K562 (cell line): ENCODE measurements at places on chromosomes 12 and 14. TPM values are rescaled to one million over a fixed set of nuclear protein-coding genes. Genes with fewer than 3 reads are reported as not detected.

DNA sequence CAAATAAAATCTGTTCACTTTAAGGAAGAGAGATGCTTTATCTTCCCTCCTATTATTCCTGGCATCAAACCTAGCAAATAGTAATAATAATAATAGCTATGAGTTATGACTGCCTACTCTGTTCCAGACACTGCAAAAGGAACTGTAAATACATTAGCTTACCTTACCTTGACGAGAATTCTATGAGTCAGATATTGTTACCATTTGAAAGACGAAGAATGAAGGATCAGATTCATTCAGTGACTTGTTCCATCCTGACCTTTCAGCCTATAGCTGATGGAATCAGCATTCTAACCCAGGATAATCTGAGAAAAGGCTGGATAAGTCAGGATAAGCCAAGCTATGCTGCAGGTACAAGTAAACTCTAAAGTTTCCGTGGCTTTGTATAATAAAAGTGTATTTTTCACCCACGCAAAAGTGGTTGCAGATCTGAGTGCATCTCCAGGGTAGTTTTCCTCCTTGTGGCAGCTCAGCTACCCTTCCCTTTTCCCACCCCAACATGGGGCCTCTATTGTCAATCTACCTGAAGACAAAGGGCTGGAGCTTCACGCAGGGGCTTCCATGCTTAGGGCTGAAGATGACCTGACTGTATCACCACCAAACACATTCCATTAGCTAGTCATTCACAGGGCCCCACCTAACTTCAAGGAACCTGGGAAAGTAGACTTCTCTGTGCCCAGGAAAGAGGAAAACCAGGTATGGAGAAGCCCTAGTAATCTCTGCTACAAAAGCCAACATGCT, 57.2 kb upstream of the CCND2 start:
- no peak for DNase-seq

DNA sequence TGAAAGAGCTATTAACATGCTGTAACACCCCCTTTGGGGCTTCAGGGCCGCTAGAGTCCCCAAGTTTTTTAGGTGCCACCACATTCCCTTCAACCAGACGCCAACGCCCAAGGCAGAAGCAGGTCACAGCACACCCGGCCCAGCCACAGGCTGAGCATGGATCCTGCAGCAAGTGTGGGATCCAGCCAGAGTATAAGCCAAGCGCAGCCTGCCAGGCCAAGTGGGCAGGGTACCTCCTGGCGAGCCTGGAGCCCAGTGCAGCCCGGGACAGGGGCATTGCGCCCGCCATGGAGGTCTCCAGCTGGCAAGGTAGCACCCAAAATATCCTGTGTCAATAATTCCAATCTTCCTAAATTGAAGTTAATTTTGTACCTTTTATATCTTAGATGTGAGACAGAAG, 55.5 kb downstream of the EML5 start:
- no peak for DNase-seq

Gene ASCL1
- not detected in 2 replicates for total RNA-seq

DNA sequence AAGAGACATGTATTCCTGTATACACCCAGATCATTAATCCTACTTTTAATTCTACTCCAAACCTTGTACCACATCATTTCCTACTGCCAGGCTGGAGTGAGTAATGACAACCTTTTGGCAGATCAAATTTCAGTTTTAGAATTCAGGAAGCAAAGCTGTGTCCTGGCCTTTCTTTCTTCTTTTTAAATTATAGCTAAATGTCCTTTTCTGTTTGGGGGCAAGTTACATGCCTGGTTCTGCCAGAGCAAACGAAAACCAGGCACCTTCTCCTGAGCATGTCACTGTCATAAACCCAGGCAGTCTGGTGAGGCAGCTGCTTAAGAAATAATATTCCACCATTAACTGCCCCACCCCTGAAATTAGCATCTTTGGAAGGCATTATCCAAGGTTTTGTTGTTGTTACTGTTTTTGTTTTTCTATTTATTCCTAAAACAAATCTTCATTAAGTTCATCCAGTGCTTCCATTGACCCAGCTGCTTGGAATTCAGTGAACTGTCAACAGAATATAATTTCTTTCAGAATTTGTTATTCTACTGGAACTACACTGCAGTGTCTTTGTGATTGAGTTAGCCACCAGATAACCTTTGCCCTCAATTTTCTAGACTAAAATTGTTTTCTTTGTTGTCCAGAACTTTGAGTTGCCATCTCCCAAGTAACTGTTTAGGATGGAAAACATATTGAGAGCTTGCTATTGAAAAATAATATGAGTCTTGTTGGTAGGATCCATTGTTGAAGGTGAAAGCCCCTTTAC, 33.2 kb downstream of the SAMD4A start:
- no peak for DNase-seq

Gene TMEM63C
- total RNA-seq: not detected in 2 replicates

GRCh38 chr12:96015672-96016071, 19.5 kb upstream of the HAL start:
- DNase-seq: no peak

DNA sequence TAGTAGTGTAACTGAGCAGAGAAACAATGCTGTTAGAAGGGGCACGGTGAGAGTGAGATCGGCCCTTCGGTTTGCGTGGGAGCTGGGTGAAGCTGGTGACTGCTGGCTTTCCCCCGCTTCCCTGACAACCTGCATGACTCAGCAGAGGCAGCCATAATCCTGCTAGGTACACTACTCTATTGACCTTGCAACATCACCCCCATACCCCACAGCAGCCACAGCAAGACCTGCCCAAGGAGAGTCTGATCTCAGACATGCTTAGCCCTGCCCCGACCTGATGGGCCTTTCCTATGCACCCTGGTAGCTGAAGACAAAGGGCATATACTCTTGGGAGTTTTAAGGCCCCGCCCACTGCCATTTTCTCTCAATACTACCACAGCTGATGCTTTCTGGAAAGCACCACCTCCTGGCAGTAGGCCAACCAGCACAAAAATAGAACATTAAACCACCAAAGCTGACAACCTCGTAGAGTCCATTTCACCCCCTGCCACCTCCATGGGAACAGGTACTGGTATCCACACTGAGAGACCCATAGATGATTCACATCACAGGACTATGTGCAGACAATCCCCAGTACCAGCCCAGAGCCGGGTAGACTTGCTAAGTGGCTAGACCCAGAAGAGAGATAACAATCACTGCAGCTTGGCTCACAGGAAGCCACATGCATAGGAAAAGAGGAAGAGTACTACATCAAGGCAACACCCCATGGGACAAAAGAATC, 75.9 kb upstream of the RGS6 start:
- peak; percentile 4 for DNase-seq

DNA sequence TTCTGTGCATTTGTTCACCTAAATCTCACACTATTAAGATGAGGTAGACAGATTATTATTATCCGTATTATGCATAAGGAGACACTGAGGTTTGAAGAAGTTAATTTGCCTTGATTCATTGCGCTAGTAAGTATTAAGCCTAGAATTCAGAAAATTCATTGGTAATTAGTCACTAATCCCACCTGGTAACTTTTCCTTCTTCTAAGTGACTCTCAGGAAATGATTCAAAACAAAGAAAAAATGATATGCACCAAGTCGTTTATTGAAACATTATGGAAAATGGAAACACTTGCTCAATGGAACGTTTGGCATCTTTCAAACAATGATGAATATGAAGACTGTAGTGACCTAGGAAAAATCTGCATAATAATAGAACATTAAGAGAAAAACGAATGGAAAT, 15.2 kb downstream of the RFX4 start:
- DNase-seq: no peak

DNA sequence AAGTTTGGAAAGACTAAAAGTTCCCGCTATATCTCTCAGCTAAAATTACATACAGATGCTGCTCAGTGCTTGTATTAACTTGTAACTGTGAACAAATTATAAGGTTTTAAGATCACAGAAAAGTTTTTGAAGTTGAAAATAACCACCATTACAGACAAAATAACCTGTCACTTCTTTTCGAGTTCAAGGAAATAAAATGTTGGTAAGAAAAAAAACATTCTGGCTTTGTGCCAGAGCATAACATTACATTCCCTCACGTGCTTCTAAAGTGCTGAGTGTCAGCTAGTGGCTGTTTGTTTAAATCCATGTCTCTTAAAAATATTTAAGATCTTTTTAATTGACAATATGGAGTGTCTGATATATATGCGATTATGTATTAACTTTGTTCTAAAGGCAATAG, 27.2 kb upstream of the ADAMTS20 start:
- DNase-seq: no peak

DNA sequence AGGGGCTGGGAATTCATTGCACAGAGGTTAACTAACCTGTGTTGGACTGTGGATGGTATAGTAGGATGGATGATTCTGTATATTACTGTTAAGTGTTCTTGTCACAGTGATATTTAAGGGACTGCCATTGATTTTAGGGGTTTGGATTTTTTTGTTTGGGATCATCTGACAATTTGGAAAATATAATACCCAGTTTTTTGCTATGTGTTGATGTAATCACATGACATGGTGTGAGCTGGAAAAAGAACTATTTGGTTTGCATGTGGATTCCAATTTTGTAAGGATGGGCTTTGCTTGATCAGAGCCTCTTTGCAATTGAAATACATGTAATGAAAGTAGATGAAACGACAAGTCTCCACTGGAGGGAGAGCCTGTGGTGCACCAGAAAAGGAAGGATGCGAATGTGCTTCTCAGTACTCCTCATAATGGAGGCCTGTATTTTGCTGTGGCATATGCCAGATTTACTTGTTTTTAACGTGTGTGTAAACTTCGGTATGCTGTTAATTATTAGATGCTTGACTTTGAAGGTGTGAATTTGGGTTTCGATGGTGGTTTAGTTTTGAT, 2.7 kb downstream of the DYRK2 start:
- no peak for DNase-seq

GRCh38 chr12:130405332-130405731, 67.6 kb downstream of the PIWIL1 start:
- DNase-seq: no peak

DNA sequence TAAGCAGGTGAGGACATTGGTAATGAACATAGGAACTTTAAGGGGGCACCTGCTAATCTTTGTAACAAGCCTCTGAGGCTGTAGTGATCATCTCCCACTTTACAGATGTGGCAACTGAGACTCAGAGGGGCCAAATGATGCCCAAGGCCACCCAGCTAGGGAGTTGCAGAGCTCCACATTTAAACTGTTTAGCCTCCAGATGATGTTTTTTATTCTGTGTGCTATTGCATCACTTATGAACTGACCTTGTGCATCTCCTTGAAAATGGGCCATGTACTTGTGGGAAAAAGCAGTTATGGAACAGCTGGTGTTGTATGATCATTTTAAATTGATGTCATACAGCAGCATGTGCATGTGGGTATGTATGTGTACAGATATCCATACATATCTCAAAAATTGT, 41.4 kb downstream of the TPCN1 start:
- DNase-seq: no peak

Gene GABARAPL1
- 10.6 and 11.7 TPM in 2 replicates for total RNA-seq

Gene NANOG
- 0.04 and 0.38 TPM in 2 replicates for total RNA-seq

- DNase-seq: peak; percentile 52
Observed at GRCh38 chr12:55019784-55020183, at the start of gene NEUROD4. TSS of gene NEUROD4 (plus strand) at chr12:55019974. CDS start at chr12:55026440, 6,466 bp downstream.

DNA sequence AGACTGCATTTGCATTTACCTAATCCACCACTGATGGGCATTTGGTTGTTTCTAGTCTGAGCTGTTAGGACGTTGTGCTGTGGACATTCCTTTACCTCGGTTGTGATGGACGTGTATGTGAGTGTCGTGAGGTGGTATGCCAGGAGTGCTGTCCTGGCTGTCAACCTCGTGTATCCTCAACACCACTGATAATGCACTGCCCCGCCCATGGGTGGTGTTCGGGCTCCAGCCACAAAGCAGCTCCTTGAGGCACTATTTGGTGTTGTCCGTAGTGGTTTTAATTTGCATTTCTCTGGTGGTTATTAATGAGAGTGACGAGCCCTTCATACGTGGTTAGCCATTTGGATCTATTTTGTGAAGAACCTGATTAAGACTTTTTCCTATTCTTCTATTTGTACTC, 87.6 kb downstream of the PPP2R5C start:
- DNase-seq: peak; percentile 42

Gene RNASE7
- total RNA-seq: not detected in 2 replicates

GRCh38 chr14:59634617-59635016, 58.0 kb upstream of the CCDC175 start:
- no peak for DNase-seq

GRCh38 chr12:93108985-93109384, 179.9 kb upstream of the EEA1 start:
- DNase-seq: no peak

- no peak for DNase-seq
Observed at GRCh38 chr12:43931187-43931586, 95.3 kb downstream of the TMEM117 start.

DNA sequence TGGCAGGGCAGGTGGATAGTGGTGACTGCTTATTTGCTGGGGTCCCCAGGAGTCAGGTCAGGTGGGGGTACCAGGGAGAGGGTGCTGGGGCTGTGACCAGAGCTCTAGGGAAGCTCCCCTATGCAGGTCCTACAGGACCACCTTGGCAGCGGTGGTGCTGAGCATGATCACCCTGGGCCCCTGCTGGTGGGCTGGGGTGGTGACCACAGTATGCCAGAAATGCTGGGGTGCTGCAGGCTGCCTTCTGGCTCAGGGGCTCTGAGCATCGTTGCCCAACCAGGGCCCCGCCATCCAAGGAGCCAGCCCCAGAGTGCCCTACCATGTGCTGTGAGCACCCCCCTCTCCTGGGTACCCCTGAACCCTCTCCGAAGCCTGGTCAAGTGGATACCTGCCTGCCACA, 17.5 kb upstream of the NUDT14 start:
- no peak for DNase-seq

Gene PRPH
- 0.81 and 1.6 TPM in 2 replicates for total RNA-seq

Gene TCL1B
- not detected in 2 replicates for total RNA-seq

GRCh38 chr12:59615392-59616165, 19.8 kb downstream of the SLC16A7 start:
- DNase-seq: no peak
